ENCODE measurements at places on chromosomes 7 and 10.

- no peak for DNase-seq
These were observed 548.6 kb downstream of the ARL4A start for GRCh38 chr7:13236026-13236425.

GRCh38 chr7:68700414-68700813 is 897.9 kb upstream of the AUTS2 start:
- no peak for DNase-seq

DNA sequence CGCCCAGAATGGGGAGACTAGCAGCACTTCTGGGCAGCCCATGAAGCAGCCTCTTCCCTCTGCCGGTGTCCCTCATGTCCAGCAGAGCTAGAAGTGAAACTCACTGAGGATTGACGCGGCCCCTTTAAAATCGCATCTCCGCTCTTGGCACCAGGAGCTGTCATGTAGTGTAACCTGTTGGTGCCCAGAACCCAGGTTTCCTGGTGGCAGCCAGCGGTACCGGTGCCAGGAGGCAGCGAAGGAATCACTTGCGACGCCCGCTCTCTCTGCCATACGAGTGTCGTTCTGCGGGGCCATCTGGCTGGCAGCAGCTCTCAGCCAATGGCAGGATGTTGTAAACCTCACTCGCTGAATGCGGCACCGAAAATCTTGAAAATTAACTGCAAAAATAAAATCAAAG is 82.7 kb downstream of the CUX1 start:
- DNase-seq = no peak

- no peak for DNase-seq
These were observed 50.9 kb upstream of the SCIN start for GRCh38 chr7:12519682-12520009.

DNA sequence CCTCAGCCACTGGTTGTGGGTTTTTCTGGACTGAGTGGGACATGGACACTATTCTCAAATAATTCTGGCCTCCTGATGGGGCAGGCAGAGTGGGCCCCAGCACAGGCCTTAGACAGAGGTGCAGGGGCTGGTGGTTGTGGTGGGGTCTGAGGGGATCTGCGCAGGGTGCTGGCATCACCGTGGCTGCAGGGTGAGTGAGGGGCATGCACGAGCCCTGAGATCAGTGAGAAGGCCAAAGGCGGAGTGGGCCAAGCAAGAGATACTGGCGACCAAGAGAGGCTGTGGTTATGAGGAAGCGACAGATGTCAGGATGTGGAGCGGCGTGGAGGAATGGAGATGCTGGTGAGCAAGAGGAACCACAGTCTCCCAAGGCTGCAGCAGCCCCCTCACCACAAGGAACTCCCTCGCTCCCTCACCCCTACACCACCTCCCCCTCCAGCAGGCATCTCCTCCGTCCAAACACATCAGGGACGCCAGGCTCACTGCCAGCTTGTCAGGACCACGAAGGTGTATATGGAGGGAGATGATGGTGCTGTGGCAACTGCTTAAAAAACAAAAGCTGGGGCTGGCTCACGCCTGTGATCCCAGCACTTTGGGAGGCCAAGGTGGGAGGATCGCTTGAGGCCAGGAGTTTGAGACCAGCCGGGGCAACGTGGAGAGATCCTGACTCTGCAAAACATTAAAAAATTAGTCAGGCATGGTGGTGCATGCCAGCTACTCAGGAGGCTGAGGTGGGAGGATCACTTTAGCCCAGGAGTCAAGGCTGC is 9.6 kb downstream of the PRF1 start:
- DNase-seq = peak; percentile 96

DNA sequence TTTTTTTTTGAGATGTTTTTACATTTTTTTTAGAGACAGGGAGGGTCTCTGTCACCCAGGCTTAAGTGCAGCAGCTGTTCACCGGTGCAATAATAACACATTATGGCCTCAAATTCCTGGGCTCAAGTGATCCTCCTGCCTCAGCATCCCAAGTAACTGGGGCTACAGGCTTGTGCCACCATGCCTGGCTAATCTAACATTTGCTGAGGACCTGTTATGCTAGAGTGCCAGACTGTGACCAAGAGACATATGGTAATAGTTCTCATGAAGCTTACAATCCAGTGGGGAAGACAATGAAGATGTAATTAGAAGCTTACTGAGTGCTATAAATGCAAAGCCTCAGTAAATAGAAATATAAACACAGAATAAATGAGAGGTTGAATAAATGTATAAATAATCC is 17.6 kb upstream of the ORC5 start:
- DNase-seq = no peak

DNA sequence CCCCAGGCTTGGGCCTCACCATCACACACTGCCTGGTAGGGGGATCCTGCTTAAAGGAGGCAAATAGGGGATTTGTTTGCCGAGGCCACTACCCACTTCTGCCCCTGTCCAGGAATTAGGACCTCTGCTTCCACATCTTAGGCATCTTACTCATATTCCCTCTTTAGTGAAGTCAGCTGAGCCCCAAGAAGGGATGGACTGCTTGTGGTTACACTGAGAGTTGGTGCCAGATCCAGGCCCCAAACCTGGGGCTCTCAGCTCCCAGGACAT is 1.6 kb upstream of the GPRIN2 start:
- DNase-seq = no peak

DNA sequence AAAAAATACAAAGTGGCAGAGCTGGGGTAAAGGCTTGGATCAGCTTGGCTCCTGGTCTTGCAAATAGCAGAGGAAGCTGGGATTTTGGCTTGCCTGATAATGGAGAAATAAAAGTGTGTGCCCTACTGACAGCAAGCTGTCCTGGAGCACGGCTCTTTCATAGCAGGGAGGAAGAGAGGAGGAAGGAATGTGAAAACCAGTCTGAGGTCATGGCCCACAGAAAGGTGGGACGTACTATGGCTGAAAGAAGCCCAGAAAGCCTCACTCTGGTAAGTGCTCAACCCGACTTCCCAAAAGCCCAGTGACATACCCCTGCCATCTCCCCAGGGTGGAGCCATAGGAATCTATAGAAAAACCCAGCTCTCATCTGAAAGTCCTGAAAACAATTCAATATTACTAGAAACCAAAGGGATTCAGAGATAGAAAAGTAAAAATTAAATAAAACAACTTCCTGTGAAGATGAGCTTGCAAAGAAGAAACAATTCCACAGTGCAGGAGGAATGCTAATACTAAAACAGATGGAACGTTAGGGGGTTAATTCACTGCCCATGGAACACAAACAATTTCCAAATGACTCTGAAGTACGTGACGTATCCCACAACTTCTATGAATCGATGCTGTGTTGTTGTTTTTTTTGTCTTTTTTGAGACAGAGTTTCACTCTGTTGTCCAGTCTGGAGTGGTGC is 246.7 kb upstream of the PTN start:
- no peak for DNase-seq

- DNase-seq = no peak
These were observed 34.3 kb downstream of the DIP2C start for GRCh38 chr10:655184-655583.

DNA sequence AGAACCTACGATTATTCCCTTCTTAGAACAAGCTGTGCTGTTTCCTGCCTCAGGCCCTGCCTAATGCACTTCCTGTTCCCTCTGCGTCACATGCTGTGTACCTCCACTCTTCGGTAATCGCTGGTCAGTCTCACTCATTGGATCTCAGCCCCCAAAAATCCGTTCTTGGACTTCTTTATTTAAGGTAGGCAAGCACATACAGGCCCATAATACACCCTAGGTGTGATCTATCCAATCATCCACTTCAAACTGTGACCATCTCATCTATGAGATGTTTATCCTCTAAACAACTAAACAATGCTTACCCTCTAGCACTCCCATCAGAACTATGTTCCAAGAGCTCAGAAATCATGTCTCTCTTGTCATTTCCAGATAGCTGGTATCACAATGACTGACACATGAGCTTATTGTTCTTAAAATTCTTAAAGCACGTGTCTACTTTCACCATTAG is 83.9 kb downstream of the CADPS2 start:
- no peak for DNase-seq

- no peak for DNase-seq
These were observed 347.7 kb downstream of the POM121L12 start for GRCh38 chr7:53383131-53383530.

GRCh38 chr7:24378871-24379616 is 95.1 kb downstream of the NPY start:
- no peak for DNase-seq

DNA sequence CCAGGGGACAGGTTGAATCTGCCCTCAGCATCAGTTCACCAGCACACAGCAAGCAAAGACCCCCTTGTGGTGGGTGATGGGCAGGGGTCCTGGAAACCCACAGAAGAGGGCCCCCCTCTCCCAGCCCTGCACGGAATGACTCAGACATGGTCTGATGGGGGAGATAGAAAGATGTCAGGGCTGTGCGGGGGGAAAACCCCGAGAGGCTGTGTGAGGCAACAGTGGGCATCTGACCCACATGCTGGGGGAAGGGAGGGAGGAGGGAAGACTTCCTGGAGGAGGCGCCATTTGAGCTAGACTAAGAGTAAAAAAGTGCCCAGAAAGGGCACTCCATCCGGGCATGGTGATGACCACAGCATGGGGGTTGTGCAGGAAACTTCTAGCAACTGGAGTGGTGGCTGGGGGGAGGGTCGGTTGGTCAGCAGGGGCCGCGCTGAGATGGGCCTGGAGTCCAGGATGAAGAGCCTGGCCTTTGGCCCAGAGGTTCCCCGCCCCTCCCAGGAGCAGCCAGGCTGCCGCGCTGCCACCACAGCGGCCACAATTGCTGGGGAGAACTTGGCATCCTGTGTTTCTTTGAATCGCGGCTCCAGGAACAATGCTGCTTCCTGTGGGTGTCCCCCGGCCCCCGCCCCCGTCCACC is 2.5 kb downstream of the LFNG start:
- no peak for DNase-seq

GRCh38 chr7:414681-415560 is 104.7 kb downstream of the PDGFA start:
- DNase-seq = no peak

DNA sequence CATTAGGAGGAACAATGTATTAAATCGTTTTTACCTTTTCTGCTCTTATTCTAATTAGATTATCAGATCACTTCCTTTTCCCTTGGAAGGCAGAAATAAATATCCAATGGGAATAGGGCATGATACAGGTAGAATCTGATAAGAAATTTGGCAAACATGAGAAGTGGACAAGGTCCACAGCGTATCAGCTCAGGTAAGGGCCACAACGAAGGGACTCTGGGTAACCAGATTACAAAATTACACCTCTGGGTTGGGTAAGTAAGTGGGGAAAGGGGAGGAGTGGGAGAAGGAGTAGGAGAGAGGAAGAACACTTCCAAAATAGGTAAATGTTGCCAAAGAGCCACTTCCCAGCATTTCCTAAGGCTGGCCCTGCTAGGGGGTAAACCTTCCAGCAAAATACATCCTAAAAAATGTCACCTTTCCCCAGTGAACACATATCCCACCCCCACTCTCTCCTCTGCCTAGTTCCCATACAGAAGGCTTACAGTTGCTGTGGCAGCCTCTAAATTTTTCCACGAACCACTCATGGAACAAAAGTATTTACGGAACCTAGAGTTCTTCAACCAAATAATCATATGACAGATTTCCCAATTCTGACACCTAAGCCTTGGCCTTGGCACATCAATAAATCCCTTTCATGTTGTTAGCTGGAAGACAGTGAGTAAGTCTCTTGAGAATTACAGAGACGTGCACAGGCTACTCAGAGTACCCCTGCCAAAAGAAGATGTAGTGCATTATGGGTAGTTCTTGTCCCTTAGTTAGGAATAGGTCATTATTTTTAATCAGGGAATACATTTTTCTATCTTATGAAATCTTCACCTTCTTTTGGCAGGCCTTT is 51.5 kb upstream of the DLX6 start:
- no peak for DNase-seq

DNA sequence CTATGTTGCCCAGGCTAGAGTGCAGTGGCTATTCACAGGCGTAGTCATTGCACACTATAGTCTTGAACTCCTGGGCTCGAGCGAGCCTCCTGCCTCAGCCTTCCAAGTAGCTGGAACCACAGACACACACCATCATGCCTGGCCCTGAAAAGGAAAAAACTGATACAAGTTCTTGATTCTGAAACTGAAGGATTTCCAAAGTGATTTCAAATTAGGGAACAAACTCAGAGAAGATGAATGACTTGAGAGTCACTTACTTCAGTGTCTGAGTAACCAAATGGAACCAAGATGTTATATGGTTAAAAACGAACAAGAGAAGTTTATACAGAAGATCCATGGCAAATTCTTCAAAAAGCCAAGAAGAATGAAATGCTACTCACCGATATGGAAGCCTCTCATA is 14.4 kb downstream of the CWF19L1 start:
- no peak for DNase-seq

DNA sequence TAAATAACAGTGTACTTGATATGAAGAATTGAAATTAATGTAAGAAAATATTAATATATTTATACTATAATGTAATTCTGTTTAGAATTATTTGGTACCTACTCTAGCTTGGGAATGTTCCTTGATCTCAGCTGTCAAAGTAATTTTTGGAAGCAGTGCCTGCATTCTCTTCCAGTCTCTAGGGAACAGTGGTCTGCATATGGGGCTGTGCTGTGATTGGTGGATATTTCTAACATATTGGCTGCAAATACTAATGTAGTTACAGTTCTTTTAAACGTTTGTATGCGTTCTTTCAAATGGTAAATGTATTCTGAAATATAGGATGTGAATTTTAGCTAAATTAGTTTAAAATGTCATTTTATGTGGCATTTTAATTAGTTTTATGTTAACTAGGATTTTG is 87.2 kb downstream of the PHF14 start:
- no peak for DNase-seq

DNA sequence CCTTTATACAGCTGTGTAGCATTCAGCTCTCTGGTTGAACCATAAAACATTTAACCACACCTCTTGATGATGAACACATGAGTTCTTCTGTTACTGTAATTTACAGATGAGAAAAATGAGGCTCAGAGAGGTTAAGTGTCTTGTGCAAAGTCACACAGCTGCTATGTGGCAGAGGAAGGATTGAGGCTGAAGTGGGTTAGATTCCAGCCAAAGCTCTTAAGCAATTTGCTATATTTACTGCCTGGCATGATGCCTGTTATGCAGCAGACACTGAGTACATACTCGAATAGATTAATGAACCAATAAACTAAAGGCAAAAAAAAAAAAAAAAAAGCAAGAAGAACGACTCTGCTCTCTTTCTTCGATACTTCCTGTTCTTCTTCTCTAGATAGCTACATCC is 35.7 kb downstream of the GFRA1 start:
- no peak for DNase-seq

DNA sequence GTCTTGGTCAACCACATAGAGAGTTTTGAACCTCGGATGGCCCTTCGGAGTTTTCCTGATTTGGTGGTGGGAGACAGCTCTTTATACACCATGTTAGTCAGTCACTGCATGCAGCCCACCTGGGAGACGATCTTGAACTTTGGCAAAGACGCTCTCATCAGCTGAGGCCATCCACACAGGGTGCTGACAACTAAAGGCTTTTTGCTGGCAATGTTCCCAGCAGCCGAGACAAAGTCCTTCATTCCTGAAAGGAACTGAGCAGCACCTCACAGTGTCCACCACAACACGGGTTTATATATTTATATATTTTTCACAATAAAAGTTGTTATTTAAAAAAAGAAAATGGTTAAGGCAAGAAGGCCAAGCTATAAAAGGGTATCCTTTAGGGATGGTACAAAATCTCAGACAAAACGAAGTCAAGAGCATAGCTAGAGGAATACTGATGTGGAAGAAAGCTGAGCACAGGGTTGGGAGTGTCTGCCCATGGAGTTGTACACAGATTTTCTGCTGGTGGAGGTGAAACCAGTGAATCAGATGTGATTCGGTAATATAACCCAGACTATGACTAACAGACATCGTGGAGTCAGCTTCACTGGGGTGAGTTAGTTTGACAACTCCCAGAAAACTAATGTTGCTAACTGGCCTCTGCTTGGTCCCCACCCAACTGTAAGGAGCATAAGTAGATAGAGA is 27.4 kb upstream of the CAPZA2 start:
- no peak for DNase-seq
